ENCODE measurements at places on chromosomes 1 and 21.

- no peak for DNase-seq
Observed at GRCh38 chr1:170063109-170063826, 11.2 kb downstream of the KIFAP3 start.

DNA sequence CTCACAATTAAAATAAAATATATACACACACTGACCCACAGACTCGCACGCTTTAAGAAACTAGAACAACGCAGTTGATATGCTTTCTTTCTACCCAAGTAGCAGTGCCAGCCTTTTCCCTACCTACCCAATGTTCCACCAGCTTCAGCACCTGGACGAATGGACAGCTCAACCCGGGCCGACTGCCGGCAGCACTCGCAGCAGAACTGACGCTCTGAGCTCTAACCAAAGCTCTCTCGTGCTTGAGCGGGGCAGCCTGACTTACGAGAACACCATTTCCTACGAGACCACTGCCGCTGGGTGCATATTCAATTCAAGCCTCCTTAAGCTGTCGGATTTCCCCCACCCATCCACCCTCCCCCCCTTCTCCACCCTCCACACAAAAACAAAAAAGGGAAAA is 127.4 kb upstream of the DPYD start:
- peak; percentile 62 for DNase-seq

- no peak for DNase-seq
Observed at GRCh38 chr1:15405106-15405850, 4.4 kb upstream of the EFHD2 start.

DNA sequence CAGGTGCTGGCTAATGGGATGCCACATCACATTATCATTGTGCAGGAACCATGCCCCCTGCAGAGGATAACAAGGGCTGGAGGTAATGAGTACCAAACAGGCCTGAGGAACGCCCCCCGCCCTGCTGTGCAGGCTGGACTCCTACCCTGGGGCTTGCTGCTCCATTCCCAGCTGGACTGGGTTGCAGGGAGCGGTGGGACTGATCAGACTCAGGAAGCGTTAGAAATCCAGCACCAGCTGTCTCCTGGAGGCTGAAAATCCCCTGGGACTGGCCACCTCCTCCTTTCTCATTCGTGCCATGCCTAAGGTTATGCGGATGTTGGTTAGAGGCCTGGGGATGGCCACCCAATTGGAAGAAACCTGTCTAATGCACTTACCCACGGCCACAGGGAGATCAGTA is 36.9 kb upstream of the POU3F1 start:
- DNase-seq = no peak

DNA sequence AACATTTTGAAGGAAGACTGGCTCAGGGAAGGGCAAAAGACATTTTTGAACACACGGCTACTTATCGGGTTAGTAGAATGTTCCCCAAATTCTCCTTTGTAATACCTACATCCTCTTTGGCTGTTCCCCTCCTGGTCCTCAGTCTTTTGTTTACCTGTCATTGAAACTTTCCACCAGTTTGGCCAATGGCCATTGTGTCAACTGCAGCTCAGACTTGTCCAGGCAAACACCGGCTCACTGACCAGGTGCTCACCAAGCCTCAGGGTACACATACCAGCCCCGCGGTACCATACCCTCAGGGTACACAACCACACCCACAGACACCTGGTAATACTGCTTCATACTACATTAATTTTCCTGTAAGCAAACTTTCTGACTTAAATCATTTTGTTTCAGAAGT is 84.8 kb upstream of the ZNF648 start:
- no peak for DNase-seq

GRCh38 chr1:2638466-2639115 is 5.8 kb upstream of the MMEL1 start:
- no peak for DNase-seq

- DNase-seq = peak; percentile 3
Observed at GRCh38 chr1:78650114-78650660, 556 bp downstream of the IFI44 start.

DNA sequence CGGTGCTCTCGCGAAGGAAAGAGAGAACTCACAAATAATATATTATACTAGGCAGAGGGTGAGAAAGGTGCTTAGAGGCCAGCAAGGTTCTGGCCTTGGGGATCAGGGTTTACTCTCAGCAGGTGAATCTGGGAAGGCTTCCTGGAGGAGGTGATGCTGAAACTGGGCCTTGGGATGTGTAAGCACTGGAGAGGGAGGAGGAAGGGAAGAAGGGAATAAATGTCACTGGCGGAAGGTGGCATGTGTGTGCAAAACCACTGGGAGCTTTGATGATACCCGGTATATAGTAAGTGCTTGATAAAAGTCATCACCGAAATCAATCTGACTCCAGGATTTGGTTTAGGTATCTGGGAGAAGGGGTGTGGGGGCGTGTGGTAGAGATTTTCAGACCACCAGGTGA is 24.4 kb downstream of the SPSB1 start:
- no peak for DNase-seq

- no peak for DNase-seq
Observed at GRCh38 chr1:90761781-90762589, 44.9 kb upstream of the BARHL2 start.

Measured in GM13976 (cell line).